ENCODE measurements at places on chromosomes 6 and 20.

GRCh38 chr6:154341336-154341735 lies 15.3 kb downstream of the IPCEF1 start:
- DNase-seq: no peak

- DNase-seq: no peak
Observed at GRCh38 chr6:36317623-36318022, 19.1 kb downstream of the BNIP5 start.

GRCh38 chr6:6405031-6405430 lies 84.6 kb upstream of the F13A1 start:
- no peak for DNase-seq

GRCh38 chr6:40343877-40344565 lies 243.1 kb downstream of the LRFN2 start:
- DNase-seq: no peak

DNA sequence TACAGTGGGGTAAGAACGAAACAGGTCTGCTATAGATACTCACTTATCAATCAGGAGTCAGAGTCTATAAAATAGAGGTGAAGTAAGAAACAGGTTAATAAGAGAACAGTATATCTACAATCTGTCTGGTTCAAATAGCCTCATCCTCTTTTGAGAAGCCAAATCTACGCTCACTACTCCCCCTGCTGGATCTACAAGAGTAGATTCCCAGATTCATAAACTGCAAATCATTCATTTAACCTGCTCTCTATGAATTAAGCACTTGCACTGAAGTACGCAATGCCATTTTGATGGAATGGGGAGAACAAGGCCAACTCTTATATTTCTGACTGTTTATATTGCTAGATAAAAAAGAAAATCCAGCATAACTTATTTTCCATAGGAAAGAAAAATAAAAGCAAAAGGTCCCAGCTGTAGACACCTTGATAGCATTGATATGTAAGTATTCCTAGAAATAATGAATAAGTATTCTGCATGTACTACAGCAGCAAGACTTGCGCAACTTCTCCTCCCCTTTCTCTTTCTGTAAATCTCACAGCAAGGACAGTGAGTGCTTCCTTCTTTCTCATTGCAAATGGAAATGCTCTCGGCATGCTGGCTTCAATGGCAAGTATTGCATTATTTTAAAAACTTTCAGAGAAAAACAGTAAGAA lies 92.3 kb downstream of the RFX6 start:
- DNase-seq: no peak

DNA sequence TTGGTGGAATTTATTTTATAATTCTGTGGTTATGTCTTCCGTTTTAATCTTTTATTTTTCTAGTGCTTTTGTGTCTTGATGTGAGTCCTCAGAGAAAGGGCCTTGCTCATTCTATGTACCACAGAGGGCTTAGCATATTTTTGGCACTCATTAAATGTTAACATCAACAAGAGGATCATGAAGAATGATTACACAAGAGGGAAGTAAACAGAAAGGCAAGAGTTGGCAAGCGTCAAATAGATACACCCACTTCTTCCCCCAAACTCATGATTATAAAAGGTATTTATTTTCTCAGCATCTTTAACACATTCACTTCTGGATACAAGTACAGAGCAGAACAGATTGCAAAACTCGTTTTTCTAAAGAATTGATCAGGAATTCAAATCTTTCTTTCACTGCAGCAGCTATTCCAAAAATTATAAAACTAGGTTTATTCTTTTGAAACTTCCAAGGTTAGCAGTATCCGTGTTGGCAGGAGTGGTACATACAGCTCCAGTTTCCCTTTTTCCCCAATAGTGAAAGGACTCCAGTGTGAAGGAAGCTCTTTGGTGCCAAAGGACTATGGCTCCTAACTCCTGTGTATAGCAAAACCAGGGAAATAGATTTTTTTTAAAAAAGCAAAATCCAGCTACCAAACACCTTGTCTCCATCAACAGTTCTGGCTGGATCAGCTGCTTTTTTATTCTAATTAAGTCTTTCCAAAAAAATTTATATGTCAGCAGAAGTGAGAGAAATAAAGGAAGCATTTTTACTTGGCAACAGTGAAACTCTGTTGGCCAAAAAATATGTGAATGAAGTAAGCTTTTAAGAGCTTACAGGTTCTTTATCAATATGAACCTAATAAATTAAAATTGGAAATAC lies 221.9 kb downstream of the ADGRG6 start:
- DNase-seq: no peak

Data from stimulated activated CD8-positive, alpha-beta memory T cell treated with anti-CD3 and anti-CD28 coated beads, Interleukin-15, amount 100 ng/mL, for 1 hour (primary cell).